ENCODE measurements at places on chromosomes 6 and 20. TPM values are rescaled to one million over a fixed set of nuclear protein-coding genes. Genes with fewer than 3 reads are reported as not detected.

Gene LZTS3
- total RNA-seq: 36.9 TPM

Gene DYNLT2
- 2.5 TPM for total RNA-seq

Gene GLP1R
- total RNA-seq: 1.6 TPM

Gene CTCFL
- total RNA-seq: 0.23 TPM

Gene HLA-DQA1
- total RNA-seq: 0.92 TPM

Gene MCCD1
- total RNA-seq: not detected

Gene KIF16B
- 19.6 TPM for total RNA-seq

Gene DNAH8
- total RNA-seq: under 0.01 TPM

Gene CD40
- 0.92 TPM for total RNA-seq

Gene SLC52A3
- 0.46 TPM for total RNA-seq

Gene CD93
- 13.6 TPM for total RNA-seq

Gene IPCEF1
- total RNA-seq: 13.6 TPM

Gene NFATC2
- 0.69 TPM for total RNA-seq

Gene MLN
- total RNA-seq: not detected

Gene HSPA1L
- 8.1 TPM for total RNA-seq

Gene PEX7
- 6.7 TPM for total RNA-seq

Gene CST2
- not detected for total RNA-seq

Gene TTPAL
- 20.3 TPM for total RNA-seq

Gene RBL1
- 22.6 TPM for total RNA-seq

Gene TTBK1
- 16.8 TPM for total RNA-seq

Gene OR2J3
- total RNA-seq: not detected

Gene PRSS16
- total RNA-seq: not detected

Gene GABRR2
- not detected for total RNA-seq

Gene OR11A1
- total RNA-seq: not detected

Gene VNN1
- not detected for total RNA-seq

Gene LY6G6F
- not detected for total RNA-seq

Gene SLC22A7
- 0.23 TPM for total RNA-seq

Data from diencephalon (tissue), 1 donor.